Lower lobe of right lung (tissue), 2 donors: ENCODE measurements at places on chromosomes 1 and 21. TPM values are rescaled to one million over a fixed set of nuclear protein-coding genes. Genes with fewer than 3 reads are reported as not detected.

DNA sequence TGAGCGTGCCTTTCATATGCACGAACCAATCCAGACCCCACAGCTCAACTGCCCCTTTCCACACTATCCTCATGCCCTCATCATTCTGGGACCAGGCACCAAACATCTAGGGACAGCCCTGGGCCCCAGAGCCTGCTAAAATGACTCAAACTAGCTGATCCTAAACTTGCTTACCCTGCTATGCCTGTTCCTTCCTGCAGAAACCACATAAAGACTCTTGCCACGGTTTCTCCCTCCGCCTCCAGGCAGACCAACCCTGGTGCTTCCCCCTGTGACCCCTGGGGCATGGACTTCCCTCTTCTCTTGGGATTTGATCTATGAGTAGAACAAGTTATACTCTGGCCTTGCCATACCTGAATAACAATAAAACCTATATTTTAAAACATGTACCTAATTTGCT, 138.0 kb upstream of the CD34 start:
- no peak for DNase-seq

DNA sequence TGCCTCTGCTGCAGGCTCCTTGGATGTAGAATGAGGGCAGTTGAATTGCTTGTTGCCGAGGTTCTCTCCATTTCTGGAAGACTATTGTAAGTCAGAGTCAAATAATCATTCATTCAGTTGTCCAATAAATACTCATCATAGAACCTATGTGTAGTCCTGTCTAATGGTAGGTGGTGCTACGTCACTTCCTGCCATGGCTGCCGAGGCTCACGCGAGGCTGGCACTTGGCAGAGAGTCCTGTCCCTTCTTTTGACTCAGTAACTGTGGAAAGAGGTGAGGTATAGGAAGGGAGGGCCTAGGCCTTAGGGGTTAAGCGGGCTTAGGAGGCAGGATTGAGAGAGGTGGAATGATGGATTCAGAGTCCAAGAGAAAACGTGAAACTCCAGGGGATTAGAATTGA, 9.7 kb downstream of the ADARB1 start:
- DNase-seq = no peak

DNA sequence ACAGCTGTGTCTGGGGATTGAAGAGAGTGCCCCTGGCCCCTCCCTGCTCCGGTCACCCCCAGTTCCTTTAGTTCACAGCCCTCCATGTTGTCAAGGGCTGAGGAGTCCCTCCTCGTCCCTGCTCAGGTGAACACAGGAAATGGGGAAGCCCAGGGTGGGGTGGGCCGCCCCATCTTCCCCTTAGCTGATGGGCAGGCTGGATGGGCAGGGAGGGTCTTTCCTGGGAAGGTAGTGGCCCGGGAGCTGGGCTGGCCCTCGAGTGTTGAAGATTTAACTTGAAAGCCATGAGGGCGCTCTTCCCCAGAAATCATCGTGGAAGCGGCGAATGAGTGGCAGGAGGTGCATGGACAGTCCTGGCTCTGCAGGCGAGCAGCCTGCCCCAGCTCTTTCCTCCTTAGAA, 18.3 kb upstream of the NPHP4 start:
- DNase-seq = peak; percentile 30

DNA sequence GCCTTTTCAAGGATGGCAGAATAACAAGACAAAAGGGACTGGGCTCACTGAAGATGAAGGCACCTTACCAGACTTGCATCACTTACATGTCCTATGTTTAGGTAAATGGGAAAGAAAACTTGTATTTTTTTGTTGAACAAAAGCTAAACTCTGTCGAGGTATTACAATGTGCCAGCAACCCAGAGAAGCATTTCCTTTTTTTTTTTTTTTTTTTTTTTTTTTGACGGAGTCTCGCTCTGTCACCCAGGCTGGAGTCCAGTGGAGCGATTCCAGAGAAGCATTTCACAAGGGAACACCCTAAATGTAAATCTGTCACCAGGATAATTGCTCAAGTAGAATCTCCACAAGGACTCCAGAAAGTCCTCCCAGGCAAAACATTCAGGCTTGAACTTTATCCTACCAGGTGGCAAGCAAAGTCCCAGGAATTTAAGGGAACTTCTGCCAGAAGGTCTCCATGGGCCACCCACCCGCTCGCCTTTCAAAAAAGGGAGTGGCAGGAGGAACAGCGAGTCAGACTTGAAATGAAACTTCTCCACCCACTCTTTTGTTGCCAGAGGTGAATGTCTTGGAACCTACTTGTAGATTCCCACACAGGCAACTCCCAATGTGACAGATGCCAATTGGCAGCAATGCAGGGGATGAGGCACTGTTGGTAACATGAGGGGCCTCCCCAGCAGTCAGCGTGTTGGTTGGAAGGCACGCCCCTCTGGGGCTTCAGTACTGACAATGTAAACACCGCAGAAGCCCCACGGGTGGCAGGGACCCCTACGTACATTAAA, 125.0 kb downstream of the TIAM1 start:
- DNase-seq = peak; percentile 54

Gene EMC1
- total RNA-seq = 39.2 TPM

Gene APOBEC4
- 3.0 TPM for total RNA-seq

Gene C1orf50
- 5.6 TPM for total RNA-seq

Gene GPR25
- 0.62 TPM for total RNA-seq
